Left renal pelvis (tissue), 4 donors: ENCODE measurements at places on chromosomes 3 and 15.
A peak's percentile ranks its signal among the peaks of the same experiment; 100 is the strongest.

GRCh38 chr15:52257734-52258062, 37.9 kb downstream of the MYO5C start:
- no peak for DNase-seq

- no peak for DNase-seq
Observed at GRCh38 chr3:33173103-33173502, 45.5 kb downstream of the SUSD5 start.

DNA sequence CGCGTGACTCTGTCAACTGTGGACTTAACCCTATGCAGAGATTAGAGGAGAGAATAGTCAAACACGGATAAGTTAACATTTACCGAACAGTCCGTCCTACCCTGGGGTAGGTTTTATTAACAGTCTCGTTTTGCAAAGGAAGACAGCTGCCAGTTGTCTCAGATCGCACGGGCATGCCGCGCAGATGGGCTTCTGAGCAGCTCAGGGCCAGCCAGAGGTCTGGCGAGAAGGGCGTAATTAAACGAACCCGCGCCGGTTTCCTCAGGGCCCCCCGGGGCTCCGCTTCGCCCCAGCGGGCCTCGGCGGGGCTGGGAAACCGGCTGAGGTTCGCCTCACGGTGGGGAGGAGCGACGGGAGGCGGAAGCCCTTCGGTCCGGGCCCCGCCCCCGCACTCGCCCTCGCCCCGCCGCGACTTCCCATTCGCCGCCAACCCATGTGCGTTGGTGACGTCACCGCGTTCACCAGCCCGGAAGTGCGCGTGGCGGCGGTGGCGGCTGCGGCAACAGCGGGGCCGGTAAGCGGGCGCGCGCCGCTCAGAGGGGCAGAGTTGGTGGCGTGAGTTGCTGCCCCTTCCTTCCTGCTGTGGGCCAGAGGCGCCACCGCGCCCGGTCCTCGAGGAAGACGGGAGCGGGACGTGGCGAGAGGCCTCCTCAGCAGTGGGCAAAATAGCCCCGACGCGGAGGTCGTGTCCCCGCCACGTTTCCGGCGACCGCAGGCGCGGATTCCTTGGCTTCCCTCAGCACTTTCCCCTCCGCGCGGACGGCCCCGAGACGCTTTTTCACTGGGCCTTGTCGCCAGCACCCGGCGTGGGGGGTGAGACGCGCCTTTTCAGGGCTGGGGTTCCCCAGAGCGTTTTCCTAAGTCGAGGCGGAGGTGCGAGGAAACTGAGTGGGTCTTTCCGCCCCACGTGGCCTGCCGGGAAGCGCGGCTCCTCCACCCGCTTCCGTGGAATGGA, at the start of gene TRNT1:
TSS of gene TRNT1 (plus strand) at position 464 of the 955 bp plus-strand sequence. CDS start 2,101 bp downstream, outside the sequence.
- DNase-seq, result peak; percentile 91

GRCh38 chr3:171753025-171753472, 57.2 kb downstream of the PLD1 start:
- no peak for DNase-seq

DNA sequence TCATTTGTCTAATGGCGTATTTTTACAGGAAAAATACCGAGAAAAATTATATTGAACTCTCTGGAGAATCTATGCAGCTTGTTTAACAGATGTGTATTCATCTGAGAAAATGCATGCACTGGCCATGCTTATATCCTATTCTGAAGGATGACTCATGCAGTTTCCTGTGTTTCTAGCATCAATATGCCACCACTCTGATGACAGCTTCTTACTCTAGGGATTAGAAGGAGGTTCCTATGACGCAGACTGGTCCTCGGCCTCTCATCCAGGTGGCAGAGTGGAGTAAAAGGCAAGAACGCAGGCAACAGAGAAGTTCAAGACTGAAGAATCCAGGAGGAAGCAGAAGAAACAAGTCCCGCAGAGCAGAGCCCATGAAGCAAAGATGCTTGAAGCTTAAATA, 910.0 kb upstream of the ROBO1 start:
- DNase-seq, result no peak

DNA sequence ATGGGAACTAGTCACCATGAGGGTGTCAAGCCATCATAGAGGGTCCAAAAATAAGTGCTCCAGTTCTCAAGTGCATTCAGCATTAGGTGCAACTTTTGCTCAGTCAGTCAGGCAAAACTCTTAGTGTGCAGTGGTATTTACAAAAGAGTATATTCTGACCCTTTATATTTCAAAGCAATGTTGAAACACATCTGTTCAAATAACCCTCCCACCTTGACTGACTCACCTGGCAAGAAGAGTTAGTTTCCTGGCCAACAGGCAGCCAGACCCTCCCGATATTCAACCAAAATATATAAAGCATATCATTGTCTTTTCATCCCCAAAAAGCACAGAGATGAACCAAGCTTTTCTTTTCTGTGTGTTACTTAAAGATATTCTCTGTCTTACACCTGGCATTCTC, 7.6 kb upstream of the COL8A1 start:
- no peak for DNase-seq

DNA sequence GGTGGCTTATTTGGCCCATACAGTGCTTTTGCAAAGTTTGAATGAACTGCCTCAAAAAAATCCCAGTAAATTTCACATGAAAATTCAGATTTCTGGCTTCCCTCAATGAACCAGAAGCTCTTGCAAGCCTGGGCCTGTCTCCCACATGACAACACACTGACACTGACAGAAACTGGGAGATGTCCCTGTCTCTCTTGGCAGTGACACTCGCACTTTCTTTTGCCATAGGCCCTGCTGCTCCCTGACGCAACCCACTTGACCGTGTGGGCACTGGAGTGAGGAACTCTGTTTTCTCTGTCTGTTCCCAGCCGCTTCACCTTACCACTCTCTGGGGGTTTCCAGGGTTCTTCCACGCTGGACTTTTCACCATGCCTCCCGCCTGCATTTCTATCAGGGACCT, 524.5 kb downstream of the SHQ1 start:
- DNase-seq, result no peak
